ENCODE measurements at places on chromosomes 2 and 18. TPM values are rescaled to one million over a fixed set of nuclear protein-coding genes. Genes with fewer than 3 reads are reported as not detected.

GRCh38 chr2:228782281-228782680, 488.8 kb downstream of the PID1 start:
- H3K4me1 ChIP-seq, result no peaks in the 10 kb centered on the region
- no peaks in the 10 kb centered on the region for H3K27me3 ChIP-seq
- H3K36me3 ChIP-seq, result no peaks in the 10 kb centered on the region
- no peak overlapping the region for H3K27ac ChIP-seq
- no peak for DNase-seq

- no peak overlapping the region for H3K4me3 ChIP-seq
- H3K27ac ChIP-seq, result no peak overlapping the region
Observed at GRCh38 chr2:172052000-172052983, 33.0 kb upstream of the DLX1 start.

DNA sequence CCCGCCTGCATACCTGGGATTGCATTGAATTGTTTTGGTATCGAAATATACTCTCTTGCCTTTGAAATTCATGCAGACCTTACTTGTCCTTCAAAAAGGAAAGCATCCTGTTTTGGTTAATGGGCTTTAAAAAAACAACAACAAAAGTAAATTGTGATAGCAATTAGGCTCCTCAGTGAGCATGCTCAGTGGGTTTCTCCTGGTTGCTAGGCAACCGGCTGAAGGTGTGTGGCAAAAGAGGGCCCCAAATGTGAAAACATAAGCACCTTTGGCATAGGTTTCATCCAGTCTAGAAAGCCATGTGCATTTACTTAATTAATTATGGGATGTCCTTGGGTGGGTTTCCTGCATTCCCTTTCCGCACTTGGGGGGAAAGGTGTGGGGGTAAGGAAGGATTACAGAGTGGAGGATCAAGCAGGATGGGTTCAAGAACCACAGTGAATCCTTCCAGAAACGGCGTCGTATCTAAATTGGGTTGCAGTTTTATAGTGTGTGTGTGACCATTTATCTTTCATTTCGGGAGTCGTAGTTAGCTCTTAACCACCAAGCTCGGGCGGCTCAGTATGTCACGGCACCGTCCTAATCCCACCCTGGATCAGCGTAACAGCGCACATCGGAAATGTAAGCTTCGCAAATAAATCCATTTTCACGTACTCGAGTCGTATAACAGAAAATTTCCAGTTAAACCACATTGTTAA, 274.9 kb upstream of the TCF4 start:
- no peak overlapping the region for H3K4me3 ChIP-seq
- no peak for DNase-seq
- H3K27ac ChIP-seq, result peak overlapping the region; percentile 9
- H3K27me3 ChIP-seq, result no peaks in the 10 kb centered on the region
- H3K36me3 ChIP-seq, result no peaks in the 10 kb centered on the region

DNA sequence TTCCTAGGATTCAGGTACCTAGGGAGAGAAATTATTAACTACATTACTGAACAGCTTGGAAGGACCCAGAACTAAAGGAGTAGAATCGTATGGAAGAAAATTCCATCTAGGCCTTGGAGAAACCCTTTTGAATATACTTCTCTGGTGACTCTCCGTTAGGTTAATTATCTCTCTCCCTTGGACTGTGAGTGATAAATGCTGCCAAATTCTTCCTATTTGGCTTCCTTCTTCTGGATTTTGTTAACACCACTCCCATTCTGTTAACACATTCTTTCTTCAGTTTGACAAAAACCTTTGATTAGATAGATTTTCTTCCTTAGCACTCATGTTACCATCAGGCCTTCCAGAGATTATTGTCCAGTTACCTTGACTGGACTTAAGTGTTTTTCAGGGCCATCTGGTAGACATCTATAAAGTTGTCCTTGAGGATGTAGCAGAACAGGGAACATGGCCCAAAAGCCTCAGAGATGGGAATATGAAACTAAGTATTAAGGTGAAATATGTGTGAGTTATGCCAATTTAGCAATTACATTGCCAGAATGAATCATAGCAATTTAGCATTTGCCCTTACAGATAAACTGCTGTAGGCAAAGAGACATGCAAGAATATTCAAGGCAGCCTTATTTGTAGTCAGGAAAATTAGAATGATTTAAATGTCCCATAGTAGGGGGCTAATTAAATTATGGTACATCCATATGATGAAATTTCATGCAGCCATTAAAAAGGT, 6.7 kb downstream of the CYP27A1 start:
- no peak for DNase-seq

- no peak overlapping the region for H3K4me3 ChIP-seq
- no peak overlapping the region for H3K27ac ChIP-seq
- H3K4me1 ChIP-seq, result peaks cover 4% of the 10 kb centered on the region
- no peaks in the 10 kb centered on the region for H3K36me3 ChIP-seq
Observed at GRCh38 chr2:8433390-8433789, 248.5 kb upstream of the ID2 start.

The UGT1A8 gene
- 7.2 TPM for total RNA-seq

The SULT1C2 gene
- total RNA-seq, result 235 TPM
